NCI-H446 (cell line): ENCODE measurements at places on chromosomes 7 and 10.

- peak; percentile 1 for DNase-seq
Measured at GRCh38 chr7:7274782-7275181, 92.4 kb downstream of the C1GALT1 start.

- no peak for DNase-seq
Measured at GRCh38 chr10:28375399-28376354, 72.8 kb upstream of the MPP7 start.

DNA sequence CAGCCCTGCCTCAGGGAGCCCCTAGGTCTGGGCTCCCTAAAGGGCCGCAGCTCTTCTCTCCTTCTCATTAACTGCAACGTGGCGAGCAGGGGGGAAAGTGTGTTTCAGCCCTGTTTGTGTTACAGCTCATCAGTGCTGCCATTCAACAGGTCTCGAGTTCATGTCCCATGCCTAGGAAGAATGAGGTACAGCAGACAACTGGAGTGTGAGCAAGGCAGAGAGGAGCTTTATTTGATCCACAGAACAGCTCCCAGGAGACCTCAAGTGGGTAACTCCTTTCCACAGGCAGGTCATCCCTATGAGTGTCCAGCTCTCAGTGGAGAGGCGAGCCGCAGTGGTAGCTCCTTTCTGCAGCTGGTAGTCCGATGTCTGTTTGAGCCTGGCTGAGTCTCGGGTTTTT, 313.1 kb downstream of the AUTS2 start:
- no peak for DNase-seq

DNA sequence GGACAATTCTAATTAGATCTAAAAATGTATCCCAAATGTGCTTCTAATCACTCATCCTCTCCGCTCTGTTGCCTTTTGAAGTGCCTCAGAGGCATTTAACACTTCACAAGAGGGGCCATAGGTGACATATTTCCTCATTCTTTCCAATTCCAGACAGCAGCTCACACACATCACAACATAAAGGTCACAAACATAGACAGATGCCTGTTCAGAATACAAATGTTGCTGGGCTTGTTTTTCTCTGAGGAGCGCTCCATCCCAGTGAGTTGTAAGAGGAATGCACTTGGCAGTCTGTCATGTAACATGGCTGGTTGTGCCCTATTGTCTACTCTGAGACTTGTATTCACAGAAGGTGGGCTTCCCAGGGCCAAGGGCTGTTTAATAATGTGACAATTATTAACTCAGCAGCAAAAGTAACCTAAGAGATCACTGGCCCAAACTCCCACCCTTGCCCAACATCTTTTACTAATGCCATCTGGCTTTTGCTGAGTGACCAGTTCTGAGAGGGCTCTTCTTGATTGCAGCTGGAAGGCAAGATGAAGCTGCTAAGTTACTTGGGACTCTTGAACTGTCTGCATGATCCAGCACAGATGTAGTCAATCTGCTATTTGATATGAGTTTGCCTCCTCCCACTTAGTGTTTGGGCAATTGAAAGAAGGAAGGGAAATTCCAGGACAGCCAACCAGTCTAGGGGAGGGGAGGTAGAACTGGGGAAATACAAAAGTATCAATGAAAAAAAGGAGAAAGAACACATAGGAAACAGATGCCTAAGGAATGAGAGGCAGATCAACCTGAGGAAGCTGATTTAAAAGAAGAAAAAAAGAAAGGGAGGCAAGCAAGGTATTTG, 13.6 kb downstream of the PON2 start:
- DNase-seq: peak; percentile 41

GRCh38 chr7:75807452-75807851, 6.2 kb downstream of the CCL24 start:
- no peak for DNase-seq
